ENCODE measurements at places on chromosomes 13 and 19. TPM values are rescaled to one million over a fixed set of nuclear protein-coding genes. Genes with fewer than 3 reads are reported as not detected.

GRCh38 chr19:55836340-55836739 is at the start of gene NLRP4:
Gene NLRP4 (plus strand): TSS chr19:55836540. CDS start chr19:55852081, 15,541 bp downstream.
- no peak within 1 kb of the TSS for H3K27ac ChIP-seq
- H3K4me1 ChIP-seq, result no peaks in the 10 kb centered on the region
- no peak for DNase-seq

GRCh38 chr13:105019073-105019472 is 1516.4 kb downstream of the EFNB2 start:
- no peak overlapping the region for H3K4me3 ChIP-seq
- no peak overlapping the region for H3K27ac ChIP-seq
- H3K36me3 ChIP-seq, result no peaks in the 10 kb centered on the region
- DNase-seq, result no peak
- no peaks in the 10 kb centered on the region for H3K27me3 ChIP-seq

DNA sequence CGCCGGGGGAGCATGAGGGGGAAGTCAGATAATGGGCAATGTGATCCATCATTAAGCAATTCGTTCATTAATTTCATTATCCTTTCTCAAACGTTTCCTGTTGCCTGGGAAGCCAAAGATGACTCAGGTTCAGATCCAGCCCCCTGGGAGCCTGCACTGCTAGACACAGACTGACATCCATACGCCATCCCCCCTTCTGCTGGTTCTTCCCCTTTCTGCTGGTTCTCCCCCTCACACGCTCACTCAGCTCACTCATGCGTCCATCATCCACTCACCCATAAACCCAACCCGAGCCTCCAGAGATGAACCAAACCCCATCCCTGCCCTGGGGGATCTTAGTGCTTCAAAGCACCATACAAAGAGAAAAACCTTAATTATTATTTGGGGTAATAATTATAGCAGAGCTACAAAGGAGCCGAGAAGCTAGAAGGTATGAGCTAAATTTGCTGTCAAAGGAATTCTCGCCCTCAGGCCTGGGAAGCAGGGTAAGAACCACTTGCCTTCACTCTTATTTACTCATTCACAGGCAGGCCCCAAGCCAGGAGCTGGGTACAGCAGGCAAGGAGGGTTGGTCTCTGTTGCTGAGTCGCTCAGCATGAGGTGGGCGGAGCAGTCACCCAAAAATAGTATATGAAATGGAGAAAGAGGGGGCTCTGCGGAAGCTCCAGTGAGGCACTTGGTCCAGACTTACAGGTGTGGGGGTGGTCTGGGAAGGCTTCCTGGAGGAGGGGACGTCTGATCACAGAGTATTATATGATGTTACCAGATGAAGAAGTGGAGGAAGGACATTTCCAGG is 7.0 kb upstream of the ZNF444 start:
- H3K4me3 ChIP-seq, result no peak overlapping the region
- H3K4me1 ChIP-seq, result peaks cover 4% of the 10 kb centered on the region
- DNase-seq, result no peak
- no peaks in the 10 kb centered on the region for H3K27me3 ChIP-seq
- no peaks in the 10 kb centered on the region for H3K36me3 ChIP-seq
- no peak overlapping the region for H3K27ac ChIP-seq

The PABPC3 gene
- 0.42 TPM for total RNA-seq

The SOHLH2 gene
- total RNA-seq, result 0.20 TPM

Measured in tibial nerve (tissue), 4 donors.